NCI-H510A (cell line): ENCODE measurements at places on chromosomes 5 and 9.

DNA sequence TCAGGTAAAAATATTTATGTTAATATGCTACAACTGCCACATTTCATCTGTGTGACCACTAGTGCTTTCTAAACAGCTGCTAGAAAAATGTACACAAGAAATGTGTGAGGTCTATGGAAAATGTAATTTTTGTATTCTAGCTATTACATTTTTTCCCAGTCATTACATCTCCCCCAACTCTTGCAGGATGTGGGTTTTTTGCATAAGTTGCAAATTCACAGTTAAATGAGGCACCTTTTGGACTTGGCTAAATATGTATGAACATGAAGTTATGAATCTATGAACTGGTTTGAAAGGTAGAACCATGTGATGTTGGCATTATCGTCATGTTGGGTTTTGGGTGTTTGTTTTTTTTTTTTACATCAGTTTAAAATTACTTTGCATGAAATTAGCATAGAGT is 590.4 kb upstream of the WWC1 start:
- DNase-seq = no peak

GRCh38 chr9:93808115-93809029 is 146.8 kb downstream of the BARX1 start:
- no peak for DNase-seq

DNA sequence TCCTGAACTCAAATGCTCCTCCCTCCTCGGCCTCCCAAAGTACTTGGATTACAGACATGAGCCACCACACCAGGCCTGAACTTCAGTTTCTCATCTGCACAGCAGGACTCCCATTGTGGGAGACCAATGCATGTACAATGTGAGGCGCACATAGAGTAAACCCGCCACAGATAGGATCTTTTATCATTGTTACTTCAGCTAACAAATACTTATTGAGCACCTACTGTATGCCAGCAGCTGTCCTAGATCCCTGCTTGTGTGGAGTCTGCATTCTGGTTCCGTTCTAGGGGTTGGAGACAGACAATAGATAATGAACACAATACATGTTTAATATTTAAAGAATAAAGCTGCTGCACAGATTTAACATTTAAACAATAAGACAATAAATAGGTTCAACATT is 6.3 kb upstream of the SLC25A51 start:
- DNase-seq = no peak

DNA sequence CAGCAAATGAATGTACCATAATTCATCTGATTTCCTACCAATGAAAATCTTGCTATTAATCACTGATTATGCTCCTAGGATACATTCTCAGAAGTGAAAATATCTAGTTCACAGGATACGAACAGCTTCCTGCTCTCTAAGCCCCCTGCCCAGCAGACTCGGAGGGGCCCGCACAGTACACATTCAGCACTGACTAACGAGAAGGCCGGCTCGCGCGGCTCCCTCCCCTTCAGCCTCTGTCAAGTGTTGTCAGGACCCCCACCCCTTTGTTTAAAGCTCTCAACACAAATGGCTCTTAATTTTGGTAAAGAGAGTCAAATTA is 82.0 kb downstream of the PRRT1B start:
- no peak for DNase-seq

- DNase-seq = no peak
These were observed 1254.5 kb upstream of the NUDT12 start for GRCh38 chr5:104817127-104817526.

GRCh38 chr9:9874270-9874669 is 738.5 kb downstream of the PTPRD start:
- DNase-seq = no peak

GRCh38 chr5:126053630-126054029 is 369.6 kb upstream of the GRAMD2B start:
- no peak for DNase-seq

GRCh38 chr9:131546336-131547084 is 1.2 kb downstream of the PRRT1B start:
- DNase-seq = no peak

DNA sequence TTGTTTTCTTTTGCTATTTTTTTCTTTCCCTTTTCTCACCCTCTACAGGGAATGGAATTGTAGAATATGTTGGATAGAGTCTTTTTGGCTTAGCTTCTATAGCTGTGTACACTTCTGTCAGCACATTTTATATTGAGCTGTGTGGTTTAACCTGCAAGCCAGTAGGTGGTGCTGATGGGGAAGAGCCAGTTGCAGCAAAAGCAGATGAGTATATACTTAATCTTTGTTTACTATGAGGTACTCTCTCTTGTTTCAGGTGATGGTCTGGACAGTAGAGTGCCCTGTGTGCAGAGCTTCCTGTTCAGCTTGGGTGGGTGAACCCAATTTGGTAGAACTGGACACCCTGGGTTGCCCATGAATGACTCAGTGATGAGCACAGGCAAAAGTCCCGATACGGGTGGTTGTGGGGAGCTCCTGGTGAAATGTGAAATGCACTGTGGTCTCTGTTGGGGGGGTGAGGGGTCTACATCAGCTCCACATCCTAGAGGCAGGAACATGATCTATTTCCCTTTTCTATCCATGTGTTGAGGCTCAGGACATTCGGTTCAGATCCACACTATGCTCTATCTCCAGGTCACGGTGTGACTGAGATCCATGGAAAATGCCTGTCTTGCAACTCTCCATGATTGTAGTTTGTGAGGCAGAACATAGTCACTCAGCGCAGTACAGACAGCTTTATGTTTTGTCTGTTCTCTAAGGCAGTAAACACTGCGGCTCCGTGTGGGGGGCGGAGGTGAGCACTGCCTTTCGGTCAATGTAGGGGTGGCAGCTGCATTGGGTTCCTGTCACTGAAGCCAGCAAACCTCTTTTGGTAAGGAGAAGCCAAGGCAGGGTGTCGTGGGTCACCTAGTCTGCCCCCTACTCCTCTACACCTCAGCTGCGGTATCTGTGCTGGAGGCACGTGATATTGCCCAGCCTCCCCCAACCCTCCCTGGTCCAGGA is 353.2 kb downstream of the PRR16 start:
- DNase-seq = no peak

DNA sequence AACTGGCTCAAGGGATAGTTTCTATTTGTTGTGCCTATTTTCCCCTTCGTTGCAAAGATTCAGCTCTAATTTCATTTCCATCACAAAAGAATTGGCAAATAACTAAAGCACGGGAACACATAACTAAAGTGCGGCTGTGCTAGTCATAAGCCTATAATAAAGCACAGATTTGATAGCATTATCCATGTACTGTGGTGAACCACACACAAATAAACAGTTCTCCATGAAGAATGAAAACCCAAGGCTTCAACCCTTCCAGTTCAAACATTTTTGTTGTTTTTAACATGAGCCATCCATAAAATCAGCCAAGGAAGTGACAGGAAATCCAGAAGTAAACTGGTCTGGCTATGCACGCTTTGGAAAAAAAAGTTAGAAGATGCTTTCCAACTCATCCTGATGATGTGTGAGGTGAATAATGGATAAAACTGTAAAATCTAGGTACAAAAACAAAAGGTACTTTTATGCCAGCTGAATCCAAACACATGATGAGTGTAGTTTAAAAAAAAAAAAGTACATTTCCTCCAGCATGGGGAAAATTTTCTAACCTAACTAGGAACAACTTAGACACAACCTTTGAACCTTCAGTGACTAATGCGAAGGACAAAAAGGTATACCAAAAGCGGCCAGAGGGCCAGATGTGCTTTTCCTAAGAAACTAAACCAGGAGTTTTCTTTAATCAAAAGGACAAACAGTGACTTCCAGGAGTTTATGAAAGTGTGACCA is 10.2 kb downstream of the ZNF608 start:
- no peak for DNase-seq

- DNase-seq = no peak
These were observed 10.6 kb upstream of the ASPN start for GRCh38 chr9:92492781-92493401.

- DNase-seq = no peak
These were observed 58.3 kb upstream of the WDR41 start for GRCh38 chr5:77550406-77550805.

DNA sequence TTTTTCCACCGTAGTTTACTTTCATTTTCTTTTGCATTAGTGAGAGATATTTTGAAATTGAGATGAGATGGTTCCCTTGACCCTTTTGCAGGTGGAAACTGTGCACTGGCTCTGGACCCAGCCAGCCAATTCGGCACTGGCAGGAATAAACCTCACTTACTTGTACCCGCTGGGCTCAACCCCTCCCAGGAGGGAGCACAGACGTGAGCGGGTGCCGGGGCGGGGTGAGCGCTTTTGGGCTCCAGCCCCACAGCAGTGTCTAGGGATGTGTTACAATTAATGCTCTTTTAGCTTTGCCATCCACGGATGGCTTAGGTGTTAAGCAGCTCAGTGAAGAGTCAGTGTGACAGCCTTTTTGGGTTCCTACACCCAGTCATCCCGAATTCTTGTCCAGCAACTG is 766.1 kb upstream of the CHD1 start:
- DNase-seq = no peak

- DNase-seq = no peak
These were observed 56.9 kb upstream of the COL15A1 start for GRCh38 chr9:98886691-98887229.
